ENCODE measurements at places on chromosomes 1 and 21. TPM values are rescaled to one million over a fixed set of nuclear protein-coding genes. Genes with fewer than 3 reads are reported as not detected.

- no peaks in the 10 kb centered on the region for H3K4me1 ChIP-seq
- DNase-seq: no peak
- no peak overlapping the region for H3K27ac ChIP-seq
Measured at GRCh38 chr1:175459591-175460238, 267.1 kb upstream of the KIAA0040 start.

The GJA8 gene
- not detected for total RNA-seq

The MYOM3 gene
- 1.8 TPM for total RNA-seq

The STIL gene
- total RNA-seq: 8.0 TPM

The SLFNL1 gene
- 0.12 TPM for total RNA-seq

Data from mammary epithelial cell (primary cell).